ENCODE measurements at places on chromosomes 5 and 9. TPM values are rescaled to one million over a fixed set of nuclear protein-coding genes. Genes with fewer than 3 reads are reported as not detected.
A peak's percentile ranks its signal among the peaks of the same experiment; 100 is the strongest.

Gene HTR1A
- not detected for polyA plus RNA-seq

Gene ROR2
- not detected for polyA plus RNA-seq

DNA sequence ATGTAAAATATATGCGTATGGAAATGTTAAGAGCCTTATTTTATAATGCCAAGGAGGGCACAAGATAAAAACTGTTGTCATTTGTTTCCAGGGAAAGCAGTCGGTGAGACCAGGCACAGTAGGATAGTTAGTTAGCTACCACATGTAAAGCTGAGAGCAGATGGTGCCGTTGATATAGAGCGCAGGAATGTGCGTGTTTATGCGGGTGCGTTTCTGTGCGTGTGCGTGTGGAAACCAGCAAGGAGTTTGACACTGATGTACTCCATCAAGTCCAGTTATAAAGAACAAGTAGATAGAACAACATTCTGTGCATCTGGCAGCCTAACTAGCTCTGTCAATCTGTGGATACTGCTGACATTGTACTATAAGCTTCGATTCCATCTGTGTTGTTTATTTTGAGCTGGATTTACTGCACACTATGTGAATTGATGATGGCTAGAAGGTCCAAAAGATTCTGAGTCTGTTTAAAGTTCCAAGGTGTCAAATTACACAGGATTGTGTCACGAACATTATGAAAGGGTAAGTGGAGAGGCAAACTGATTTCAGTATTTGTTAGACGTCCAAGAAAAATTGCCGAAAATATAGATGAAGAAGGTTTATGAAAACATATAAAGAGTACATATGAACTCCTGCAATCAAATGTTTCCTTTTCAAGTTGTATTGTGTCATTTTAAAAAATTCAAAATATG lies 494.9 kb upstream of the MEF2C start:
- DNase-seq: no peak

- no peak for DNase-seq
Observed at GRCh38 chr9:95796029-95796428, 79.5 kb upstream of the ERCC6L2 start.

- DNase-seq: peak; percentile 42
Observed at GRCh38 chr5:88675708-88676636, 207.0 kb downstream of the MEF2C start.

DNA sequence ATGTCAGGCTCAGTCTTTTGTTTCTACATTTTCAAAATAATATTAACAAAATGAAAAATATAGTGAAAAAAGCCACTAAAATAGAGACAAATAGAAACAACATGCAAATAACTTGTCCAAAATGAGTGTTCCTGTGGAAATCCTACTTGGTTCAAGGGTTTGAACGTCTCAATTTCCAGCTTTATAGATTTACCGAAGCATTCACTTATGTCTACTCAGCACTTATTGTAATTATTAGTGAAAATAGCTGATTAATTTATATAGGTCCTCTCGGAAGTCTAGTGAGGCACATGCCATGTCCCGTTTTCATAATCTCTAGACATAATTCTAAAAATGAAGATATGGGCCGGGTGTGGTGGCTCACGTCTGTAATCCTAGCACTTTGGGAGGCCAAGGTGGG lies 99.9 kb upstream of the NFIB start:
- no peak for DNase-seq

DNA sequence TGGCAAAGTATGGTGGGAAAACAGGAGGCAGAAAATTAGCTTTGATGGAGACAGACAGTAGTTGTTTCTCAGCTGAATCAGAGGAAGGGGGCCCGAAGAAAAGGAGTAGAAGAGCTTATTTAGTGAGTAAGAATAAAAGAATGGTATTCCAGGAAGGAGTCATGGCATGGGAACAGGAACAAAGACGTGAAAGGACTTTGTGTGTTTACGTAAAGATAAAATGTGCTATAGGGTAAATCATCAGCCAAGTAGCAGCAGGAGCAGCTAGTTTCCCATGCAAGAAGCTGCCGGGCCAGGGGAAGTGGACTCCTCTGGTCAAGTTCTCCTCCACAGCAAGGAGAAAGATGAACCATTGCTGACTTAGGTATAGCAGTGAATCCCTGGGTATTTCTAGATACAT lies 454.5 kb downstream of the HINT1 start:
- DNase-seq: no peak

DNA sequence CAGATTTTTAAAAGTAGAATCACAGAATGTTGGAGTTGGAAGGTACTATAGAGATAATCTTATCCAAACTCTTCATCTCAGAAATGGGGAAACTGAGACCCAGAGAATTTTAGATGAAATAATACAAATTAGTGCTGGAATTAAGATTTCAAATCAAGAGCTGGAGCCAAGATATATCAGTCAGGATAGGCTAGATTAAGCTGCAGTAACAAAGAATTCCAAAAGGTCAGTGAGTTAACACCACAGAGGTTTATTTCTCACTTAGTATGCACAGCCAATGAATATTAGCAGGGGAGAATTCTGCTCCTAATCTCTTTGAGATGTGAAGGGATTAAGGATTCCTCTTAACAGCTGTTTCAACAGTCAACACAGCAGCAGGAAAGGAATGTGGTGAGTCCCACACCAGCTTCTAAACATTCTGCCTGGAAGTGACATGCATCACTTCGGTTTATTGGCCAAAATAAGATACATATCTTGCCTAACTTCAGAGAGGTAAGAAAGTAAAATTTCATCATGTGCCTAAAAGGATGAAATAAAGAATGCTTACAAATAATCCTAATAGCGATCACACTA lies 136.8 kb downstream of the FRMD3 start:
- no peak for DNase-seq

- DNase-seq: no peak
Observed at GRCh38 chr5:91219091-91219802, 163.9 kb downstream of the ARRDC3 start.

- DNase-seq: no peak
Observed at GRCh38 chr5:86623785-86624483, 6.2 kb downstream of the COX7C start.

DNA sequence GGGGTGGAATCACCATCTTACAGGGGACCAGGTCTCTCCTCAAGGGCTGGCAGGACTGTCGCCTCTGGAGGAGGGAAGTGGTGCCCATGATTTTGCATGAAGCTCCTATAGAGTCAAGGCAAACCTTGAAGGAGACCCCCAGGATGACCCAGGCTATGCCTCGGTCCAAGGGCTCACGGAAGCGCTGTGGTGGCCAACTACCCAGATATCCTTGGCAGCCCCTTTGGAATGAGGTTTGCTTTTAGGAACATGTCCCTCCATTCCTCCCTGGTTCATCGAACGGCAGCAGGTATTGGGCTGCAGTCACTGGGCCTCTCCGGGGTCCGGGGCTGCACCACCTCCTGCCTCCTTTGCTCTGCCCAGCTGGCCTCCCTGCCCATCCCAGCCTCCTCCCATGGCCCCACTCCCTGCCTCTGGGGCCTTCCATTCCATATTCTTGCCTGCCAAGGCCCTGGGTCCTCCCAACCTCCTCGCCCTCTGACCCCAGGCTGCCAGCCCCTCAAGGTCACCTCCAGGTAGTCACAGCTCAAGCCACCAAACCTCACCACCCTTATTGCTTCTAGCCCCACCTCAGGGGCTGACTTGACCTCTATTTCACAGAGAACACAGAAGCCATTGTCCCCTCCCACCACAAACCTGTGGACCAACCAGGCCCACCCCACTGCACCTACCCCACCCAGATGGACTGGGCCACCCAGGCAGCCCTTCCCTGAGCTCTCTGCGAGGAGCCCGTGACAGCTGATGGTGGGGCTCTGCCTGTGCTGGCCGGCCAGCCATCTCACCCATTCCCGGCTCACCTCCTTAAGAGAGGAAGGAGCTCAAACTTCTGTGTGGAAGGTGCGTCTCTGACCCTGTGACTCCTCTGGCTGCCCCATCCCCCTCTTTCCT lies 3.6 kb upstream of the IL3 start:
- DNase-seq: no peak

- no peak for DNase-seq
Observed at GRCh38 chr5:58452566-58453258, 7.2 kb downstream of the PLK2 start.

GRCh38 chr5:54159893-54160195 lies 150.5 kb downstream of the ARL15 start:
- no peak for DNase-seq
